D341Med (cell line): ENCODE measurements at places on chromosomes 4 and X.

DNA sequence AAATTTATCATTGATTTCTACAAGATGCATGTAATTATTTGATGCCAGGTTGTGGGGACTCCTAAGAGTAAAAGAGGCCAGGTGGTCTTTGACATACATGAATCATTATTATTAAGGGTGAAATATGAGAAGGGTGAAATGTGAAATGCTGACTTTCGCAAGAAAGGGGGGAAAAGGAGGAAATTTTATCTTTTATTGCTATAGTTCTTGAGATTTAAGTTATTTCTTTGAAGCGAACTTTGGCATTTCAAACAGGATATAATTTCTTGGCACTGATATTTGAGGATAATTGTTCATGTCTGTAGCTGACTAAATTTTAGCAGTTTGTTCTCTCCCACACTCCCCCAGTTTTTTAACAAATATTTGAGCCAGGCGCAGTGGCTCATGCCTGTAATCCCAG is 80.1 kb downstream of the TMEM131L start:
- DNase-seq: no peak

- DNase-seq: no peak
These were observed 18.6 kb downstream of the ARSJ start for GRCh38 chr4:113960684-113961321.

DNA sequence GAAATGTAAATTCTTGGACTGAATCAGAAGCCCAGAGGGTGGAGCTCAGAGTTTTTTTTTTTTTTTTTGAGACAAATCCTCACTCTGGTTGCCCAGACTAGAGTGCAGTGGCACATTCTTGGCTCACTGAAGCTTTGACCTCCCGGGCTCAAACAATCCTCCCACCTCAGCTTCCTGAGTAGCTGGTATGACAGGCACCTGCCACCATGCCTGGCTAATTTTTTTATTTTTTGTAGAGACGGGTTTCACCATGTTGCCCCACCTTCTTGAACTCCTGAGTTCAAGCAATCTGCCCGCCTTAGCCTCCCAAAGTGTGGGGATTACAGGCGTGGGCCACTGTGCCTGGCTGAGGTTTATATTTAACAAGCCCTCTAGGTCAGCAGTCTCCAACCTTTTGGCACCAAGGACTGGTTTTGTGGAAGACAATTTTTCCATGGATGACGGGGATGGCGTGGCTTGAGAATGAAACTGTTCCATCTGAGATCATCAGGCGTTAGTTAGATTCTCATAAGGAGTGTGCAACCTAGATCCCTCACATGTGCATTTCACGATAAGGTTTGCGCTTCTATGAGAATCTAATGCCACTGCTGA is 76.7 kb downstream of the FHIP1A start:
- no peak for DNase-seq

- no peak for DNase-seq
These were observed 223.9 kb upstream of the VEGFC start for GRCh38 chr4:177016541-177017141.

DNA sequence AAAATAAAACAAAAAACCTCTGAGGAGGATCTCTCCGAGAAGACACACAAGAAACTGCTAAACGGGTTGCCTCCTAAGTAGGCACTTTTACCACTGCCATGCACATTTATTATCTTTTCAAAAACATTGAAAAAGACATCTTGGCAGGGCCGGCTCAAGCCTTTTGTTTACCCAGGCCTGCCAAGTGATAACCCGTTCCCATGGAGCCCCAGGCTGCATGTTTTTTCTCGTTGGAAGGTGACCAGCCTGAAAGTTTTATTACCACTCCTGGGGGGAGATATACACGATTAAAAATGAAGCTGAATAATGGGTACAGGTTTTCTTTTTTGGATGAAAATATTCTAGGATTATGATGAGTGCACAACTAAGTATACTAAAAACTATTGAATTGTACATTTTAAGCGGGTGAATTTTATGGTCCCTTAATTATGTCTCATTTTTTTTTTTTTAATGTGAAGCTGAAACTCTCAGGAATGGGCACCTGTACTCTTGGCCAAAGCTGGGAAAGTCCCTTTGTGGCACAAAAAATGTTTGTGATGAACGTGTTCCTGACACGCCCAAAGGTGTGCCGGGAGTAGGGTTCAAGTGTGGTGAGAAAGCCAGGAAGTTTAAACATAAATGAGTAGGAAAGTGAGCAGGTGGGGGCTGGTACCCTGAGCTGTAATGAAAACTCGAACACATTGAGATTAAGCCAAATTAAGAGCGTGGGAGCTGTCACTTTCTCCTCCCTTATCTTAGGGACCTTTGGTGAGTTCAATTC is 1.5 kb upstream of the MAP7D2 start:
- DNase-seq: no peak
